Activated T-cell treated with anti-CD3 and anti-CD28 coated beads, Interleukin-2, amount 50 U/mL, for 24 hours (primary cell): ENCODE measurements at places on chromosomes 1 and 21.

- no peaks in the 10 kb centered on the region for H3K36me3 ChIP-seq
- no peak overlapping the region for H3K4me3 ChIP-seq
- no peaks in the 10 kb centered on the region for H3K4me1 ChIP-seq
These were observed 663.7 kb downstream of the ADGRL2 start for GRCh38 chr1:82464362-82465001.

- DNase-seq: no peak
- peaks cover 62% of the 10 kb centered on the region for H3K4me1 ChIP-seq
- H3K36me3 ChIP-seq: peaks cover 8% of the 10 kb centered on the region
These were observed 24.3 kb downstream of the STPG1 start for GRCh38 chr1:24389231-24389678.

GRCh38 chr1:53378932-53379661 is 51.2 kb upstream of the LRP8 start:
- H3K27ac ChIP-seq: no peak overlapping the region
- no peak overlapping the region for H3K4me3 ChIP-seq
- H3K27me3 ChIP-seq: no peaks in the 10 kb centered on the region
- no peaks in the 10 kb centered on the region for H3K4me1 ChIP-seq
- peak; percentile 3 for DNase-seq

GRCh38 chr1:118101515-118101844 is 83.5 kb downstream of the SPAG17 start:
- H3K27ac ChIP-seq: no peak overlapping the region
- DNase-seq: no peak
- H3K36me3 ChIP-seq: no peaks in the 10 kb centered on the region
- H3K27me3 ChIP-seq: no peaks in the 10 kb centered on the region
